Mesothelial cell of epicardium (in vitro differentiated cells): ENCODE measurements at places on chromosomes 3 and 15.

DNA sequence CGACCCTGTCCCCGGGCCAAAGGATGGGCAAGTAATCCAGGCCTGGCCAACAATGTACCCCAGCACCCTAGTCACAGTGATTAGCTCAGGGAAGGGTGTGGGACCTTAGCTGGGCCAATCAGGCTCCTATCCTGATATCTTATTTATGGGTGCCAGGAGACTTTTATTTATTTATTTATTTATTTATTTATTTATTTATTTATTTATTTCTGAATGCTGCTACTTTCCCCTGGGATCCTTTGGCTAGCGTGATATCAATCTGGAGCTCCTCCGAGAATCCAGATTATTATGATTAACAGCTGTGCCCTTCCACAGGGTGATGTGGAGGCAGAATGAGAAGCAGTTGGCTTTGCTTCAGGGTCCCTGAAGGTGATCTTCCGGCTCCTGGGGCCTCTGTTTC, 32.2 kb upstream of the BHLHE40 start:
- no peak for DNase-seq

- no peak for DNase-seq
Observed at GRCh38 chr3:98557324-98558010, 25.7 kb downstream of the GPR15 start.

DNA sequence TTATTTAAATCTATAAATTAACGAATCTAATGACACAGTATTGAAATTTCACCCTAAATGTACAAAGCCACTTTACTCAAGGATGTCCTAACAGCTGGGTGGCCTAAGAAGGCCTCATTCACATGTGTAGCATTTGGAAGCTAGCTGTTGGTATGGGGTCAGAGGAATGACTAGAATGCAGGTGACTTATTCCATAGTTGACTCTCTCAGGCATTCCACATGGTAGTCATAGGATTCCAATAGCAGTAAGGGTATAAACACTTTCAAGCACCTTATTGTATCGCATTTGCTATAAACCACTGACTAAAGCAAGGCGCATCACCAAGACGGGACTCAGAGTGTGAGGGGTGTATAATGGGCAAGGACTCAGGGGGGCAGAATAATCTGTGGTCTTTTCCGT, 294.8 kb upstream of the EPHA3 start:
- DNase-seq: no peak

DNA sequence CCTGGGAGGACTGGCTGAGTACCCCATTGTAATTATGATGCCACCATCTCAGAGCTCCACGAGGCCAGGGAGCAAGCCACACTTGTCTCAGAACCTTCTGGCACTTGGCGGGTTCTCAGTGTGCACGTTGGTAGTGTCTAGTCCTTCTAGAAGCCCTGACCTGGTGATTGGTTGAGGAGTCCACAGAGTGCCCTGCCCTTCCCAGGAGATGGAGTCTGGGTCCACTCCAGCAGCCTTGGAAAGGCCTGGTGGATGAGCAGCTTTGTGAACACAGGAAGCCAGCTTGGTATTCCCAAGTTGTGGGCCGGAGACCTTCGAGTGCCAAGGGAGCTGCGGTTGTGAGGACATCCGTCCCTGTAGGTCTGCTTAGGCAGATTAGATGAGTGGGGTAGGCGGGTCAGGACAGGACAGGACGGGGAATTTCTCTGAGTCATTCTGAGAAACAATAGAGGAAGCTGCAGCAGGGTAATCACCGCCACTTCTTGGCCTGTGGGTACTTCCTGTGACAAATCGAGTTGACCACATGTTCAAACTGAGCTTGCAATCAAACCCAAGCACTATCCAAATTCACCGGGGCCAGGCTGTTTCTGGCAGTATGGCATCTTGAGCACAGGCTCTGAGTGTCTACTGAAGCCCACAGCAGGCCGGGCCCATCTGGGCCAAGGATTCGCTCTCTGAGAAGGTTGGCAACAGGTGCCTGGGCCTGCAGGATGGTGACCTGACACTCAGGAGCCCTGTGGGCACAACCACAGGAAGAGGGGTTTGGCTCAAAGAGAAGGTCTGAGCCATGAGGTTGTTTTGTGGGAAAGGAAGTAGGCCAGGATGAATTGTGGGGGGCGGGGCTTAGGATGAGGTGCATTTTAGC, 71.5 kb upstream of the PLXNA1 start:
- DNase-seq: no peak

DNA sequence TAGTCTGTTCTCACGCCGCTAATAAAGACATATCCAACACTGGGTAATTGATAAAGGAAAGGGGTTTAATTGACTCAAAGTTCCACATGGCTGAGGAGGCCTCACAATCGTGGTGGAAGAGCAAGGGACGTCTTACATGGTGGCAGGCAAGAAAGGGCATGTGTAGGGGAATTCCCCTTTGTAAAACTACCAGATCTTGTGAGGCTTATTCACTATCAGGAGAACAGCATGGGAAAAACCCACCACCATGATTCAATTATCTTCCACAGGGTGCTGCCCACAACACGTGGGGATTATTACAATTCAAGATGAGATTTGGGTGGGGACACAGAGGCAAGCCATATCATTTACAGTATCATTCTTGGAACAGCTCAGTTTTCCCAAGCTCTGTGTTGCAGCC, 268.0 kb downstream of the SUCLG2 start:
- DNase-seq: no peak

DNA sequence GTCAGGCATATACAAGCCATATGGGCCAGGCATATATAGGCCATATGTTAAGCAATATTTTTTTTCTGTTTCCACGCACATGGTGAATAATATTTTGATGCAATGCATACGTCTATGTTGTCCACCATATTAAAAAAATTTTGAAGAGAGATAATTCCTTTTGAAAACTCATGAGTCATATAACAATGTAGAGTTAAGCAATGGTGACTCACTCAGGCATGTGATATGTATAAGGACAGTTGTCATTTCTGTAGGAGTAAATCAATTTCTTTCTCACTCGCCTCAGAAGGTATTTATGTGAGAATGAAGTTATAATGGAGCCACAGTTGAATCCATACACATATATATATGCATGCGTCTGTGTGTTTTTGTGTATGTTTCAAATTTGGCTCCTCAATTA, 272.6 kb downstream of the EPHA3 start:
- DNase-seq: no peak

DNA sequence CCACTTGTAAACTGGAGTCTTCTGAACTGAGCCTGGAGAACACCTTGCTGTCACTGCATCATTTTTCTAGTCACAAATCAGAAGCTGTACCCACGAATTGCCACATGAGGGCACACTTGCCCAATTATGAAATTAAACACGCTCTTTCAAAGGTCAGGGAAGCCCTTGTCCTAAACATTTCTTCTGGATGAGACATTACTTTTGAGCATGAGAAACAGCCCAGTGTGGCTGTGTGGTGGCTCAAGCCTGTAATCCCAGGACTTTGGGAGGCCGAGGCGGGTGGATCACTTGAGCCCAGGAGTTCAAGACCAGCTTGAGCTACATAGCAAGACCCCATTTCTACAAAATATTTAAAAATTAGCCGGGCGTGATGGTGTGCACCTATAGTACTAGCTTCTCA, 27.5 kb upstream of the CFAP161 start:
- DNase-seq: no peak

DNA sequence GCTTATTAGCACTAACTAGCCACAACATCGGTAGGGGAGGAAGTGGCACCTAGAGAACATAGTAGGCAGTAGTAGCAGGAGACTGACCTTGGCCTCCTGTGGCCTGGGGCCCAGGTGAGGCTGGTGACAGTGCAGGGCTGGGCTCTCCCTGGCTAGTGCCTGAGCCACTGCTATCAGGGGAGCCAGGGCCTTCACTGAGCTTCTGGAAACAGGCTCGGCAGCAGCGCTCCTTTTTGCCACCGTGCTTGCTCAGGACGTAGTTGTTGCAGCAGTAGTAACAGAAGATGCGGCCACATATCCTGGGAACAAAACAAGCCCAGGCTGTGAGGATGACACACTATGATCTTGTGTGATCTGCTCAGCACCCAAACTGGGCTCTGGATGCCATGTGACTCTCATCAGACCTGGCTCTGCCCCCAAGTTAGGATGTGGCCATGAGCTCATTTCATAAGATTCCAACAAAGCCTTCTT, 15.1 kb downstream of the CXCR6 start:
- no peak for DNase-seq

DNA sequence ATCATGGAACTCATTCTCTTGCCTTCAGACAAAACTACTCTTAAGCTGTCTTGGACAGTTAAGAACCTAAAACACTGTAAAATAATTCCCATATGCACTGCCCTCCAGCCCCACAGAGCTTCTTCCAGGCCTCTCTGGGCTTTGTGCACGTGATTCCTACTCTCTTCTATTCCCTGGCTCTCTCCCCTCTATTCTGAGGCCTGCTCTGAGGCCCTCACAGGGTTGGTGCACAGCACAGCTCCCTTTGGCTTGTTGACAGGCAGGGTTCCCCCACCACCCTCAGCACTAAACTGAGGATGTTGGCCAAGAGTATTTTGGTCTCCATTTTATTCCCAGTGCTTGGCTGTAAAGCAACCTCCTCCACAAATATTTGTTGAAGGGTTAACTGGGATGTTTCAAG, 13.5 kb downstream of the MRPL46 start:
- DNase-seq: no peak

DNA sequence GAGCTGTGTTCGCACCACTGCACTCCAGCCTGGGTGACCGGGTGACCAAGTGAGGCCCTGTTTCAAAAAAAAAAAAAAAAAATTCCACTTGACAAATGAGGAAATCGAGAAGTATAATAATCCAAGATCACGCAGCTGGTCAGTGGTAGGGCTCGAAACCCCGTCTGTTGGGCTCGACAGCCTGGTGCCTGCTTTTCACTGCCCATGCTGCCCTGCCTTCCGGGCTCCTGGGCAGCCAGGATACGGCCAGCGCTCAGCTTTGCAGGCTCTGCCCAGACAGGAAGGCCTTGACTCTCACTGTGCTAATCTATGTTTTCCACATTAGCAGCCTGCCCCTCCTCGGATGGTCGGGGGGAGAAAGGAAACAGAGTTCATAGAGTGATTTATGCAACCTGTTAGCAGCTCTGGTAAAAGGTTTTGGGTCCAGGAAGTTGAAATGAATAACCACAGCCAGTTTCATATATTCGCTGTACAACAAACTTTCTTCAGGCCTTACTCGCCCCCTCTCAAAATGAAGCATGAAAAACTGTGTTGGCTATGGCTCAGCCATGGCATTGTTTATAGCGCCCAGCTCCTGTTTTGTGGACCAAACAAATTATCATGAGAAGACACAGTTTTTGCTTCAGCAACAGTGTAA, 108.8 kb downstream of the XXYLT1 start:
- no peak for DNase-seq

DNA sequence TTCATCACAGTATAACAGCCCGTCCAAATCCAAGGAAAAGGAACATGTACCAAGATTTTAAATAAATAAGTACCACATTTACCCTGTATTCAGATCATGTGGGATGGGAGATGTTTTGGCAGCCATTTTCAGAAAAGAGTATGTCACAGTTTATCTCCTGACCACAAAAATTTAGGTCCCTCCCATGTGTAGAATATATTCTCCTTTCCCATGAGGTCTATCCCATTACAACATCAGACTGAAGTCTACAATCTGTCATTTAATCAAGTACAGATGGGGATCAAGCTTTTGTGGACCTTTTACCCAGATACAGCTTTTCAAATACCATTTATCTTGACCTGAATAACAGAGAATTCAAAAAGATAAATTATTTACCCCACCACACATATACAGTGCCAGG, 444.5 kb downstream of the PLOD2 start:
- no peak for DNase-seq

- DNase-seq: no peak
Observed at GRCh38 chr3:46586738-46587246, 20.7 kb upstream of the LRRC2 start.

- DNase-seq: no peak
Observed at GRCh38 chr3:88983458-88983857, 124.0 kb upstream of the EPHA3 start.

DNA sequence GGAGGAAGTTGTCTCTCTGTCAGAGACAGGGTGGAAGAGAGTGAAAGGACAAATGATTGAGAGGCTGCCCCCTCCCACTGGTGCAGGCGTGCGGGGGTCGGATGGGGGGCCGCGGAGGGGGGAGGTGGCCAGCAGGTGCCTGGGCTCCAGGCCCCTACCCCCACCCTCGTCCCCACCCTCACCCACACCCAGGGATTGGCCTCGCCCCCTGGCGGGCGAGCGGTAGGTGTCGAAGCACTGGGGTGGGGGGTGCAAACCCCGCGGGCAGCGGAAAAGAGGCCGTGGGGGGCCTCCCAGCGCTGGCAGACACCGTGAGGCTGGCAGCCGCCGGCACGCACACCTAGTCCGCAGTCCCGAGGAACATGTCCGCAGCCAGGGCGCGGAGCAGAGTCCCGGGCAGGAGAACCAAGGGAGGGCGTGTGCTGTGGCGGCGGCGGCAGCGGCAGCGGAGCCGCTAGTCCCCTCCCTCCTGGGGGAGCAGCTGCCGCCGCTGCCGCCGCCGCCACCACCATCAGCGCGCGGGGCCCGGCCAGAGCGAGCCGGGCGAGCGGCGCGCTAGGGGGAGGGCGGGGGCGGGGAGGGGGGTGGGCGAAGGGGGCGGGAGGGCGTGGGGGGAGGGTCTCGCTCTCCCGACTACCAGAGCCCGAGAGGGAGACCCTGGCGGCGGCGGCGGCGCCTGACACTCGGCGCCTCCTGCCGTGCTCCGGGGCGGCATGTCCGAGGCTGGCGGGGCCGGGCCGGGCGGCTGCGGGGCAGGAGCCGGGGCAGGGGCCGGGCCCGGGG, at the start of gene KAT2B:
KAT2B (plus strand) TSS at position 682 of the 783 bp plus-strand sequence; CDS start at position 714, 32 bp downstream.
- peak; percentile 64 for DNase-seq

- no peak for DNase-seq
Observed at GRCh38 chr3:116553355-116553754, 108.1 kb upstream of the LSAMP start.

GRCh38 chr3:128488991-128489673, 3.9 kb downstream of the GATA2 start:
- no peak for DNase-seq

- no peak for DNase-seq
Observed at GRCh38 chr15:101091080-101092017, 160.5 kb downstream of the CHSY1 start.
